Breast epithelium (tissue), 4 donors: ENCODE measurements at places on chromosomes 5 and 9.

GRCh38 chr5:56011835-56012234, 17.1 kb upstream of the IL6ST start:
- no peak for DNase-seq

DNA sequence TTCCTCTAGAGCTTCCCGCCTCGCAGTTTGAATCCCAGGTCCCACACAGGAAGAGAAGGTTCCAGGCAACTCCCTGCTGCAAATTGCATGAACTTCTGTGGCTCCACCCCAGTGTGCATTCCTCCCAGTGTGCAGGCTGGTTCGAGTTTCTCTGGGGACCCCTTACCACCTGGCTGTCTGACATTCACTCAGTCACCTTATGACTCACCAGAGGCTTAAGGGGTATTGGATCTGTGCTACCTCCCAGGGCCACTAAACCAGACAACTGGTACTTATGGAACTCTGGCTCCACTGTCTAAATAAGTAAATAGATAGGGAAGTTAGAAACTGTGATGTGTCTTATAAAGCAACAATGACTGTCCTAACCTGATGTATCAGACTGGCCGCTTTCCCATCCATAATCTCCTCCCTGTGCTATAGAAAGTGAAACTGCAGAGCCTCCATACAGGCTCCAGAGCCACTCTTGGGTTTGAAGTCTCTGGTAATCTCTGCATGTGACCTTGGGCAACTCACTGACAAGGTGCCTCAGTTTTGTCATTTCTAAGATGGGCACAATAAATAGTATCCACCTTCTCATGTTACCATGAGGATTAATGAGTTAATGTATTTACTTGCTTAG, 720.6 kb downstream of the SEMA5A start:
- no peak for DNase-seq

DNA sequence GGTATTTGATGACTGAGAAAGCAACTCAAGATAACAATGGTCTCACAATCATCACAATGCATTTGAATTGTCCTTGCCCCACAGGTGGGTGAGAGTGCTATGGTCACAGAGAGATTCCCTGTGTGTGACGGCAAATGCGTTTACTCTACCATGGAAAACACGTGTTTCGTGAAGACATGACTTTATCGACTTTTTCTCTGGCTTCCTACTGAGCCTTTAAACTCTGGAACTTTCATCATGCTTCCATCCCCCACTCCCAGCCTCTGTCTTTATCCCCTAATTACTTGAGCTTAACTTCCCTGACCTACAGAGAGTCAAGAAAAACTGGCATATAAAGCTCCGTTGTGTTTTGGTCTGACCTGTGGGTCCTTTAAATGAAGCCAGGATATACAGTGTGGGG, 414.1 kb upstream of the CLINT1 start:
- no peak for DNase-seq

DNA sequence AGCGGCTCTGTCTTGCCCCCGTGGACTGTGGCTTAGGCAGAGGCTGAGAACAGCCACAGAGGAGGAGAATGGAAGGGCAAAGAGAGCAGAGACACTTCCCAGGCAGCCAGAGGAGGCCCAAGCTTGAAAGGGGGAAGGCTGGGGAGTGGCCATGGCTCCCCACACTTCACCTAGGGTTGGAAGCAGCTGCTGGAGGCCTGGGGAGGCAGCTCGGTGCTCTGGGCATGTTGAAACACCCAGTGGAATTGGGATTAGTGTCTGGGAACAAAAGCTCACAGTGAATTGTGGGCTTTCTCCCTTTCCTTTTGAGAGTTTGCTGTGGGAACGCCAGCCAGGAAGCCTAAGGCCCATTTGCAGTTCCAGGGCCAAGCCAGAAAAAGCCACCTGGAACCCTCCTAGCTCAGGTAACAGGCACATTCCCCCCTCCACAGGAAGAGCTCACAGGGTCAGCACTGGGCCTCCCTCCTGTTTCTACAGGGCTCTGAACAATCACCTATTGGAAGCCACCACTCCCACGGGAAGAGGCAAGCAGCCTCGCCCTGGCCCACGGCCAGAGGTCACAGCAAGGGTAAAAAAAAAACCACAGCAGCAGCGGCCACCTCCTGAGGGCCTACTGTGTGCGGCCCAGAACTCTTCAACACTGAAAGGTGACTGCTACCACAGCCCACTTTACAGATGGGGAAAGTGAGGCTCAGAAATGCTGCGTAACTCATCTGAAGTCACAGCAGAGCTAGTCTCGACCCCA, 20.2 kb downstream of the EEIG1 start:
- peak; percentile 80 for DNase-seq

- DNase-seq: no peak
These were observed 57.6 kb upstream of the GRHPR start for GRCh38 chr9:37364751-37365360.
